ENCODE measurements at places on chromosomes 11 and 22.

GRCh38 chr11:114912826-114913225 lies 234.5 kb downstream of the NXPE2 start:
- DNase-seq = no peak

GRCh38 chr11:35559949-35560348 lies 34.5 kb upstream of the PAMR1 start:
- no peak for DNase-seq

DNA sequence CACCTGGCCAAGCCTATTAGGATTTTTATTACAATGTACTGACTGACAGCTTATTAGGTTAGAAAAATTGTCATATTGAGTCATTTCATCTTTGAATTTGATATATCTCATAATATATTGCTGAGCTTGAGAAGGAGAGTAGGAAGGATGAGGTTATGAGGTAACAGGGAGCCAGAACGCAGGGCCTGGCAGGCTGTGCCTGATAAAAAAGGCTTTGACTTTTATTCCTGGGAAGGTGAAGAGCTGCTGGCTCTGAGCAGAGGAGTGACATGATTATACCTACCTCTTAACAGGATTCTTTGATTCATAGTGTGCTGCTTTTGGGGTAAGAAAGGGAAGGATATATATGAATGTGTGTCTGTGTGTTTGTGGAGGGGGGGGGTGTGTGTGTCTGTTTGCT lies 70.9 kb downstream of the SFI1 start:
- no peak for DNase-seq

DNA sequence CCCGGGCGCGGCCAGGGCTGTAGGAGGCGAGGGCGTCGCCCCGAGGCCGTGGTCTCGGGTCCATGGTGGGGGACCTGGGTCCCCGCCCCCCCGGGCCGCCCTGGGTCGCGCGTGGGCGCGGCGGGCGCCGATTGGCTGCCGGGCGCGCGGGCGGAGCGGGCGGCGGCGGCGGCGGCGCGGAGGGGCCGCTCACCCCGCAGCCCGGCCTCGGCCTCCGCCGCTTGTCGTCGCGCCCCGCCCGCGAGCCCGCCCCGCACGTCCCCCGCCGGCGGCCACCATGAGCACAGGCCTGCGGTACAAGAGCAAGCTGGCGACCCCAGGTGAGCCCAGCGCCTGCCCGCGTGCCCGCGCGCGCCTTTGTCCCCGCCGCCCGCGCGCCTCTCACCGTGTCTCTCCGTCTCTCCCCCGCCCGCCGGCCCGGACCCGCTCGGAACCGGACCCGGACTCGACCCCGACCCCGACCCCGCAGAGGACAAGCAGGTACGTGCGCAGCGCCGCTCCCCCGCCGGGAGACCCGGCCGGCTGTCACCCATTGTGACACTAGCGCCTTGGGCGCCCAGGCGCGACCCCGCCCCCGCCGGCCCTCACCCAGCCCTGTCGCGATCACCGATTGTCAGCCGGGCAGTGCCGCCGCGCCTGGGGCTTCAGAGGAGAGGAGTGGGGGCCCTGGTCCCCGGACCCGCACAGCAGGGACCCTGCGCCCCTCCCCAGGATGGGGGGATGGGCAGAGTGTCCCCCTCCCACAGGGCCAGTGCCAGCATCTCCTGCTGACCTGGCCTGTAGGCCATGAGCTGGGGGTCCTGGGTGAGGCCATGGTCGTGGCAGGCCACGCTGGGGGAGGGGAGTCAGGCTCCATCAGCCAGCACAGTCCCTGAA lies at the start of gene SEPTIN5:
Gene SEPTIN5, plus strand, starts transcription at position 192 of the 876 bp plus-strand sequence. Its CDS starts 86 bp downstream, at position 278.
- no peak for DNase-seq

- no peak for DNase-seq
Measured at GRCh38 chr22:42939451-42939881, 75.5 kb downstream of the PACSIN2 start.
